ENCODE measurements at places on chromosomes 16 and 17. TPM values are rescaled to one million over a fixed set of nuclear protein-coding genes. Genes with fewer than 3 reads are reported as not detected.

KCNH4 gene
- 1.5 TPM for total RNA-seq

FOXN1 gene
- total RNA-seq: not detected

GAST gene
- not detected for total RNA-seq

PRAC1 gene
- total RNA-seq: not detected

NUBP2 gene
- 85.8 TPM for total RNA-seq

BEAN1 gene
- not detected for total RNA-seq

TMIGD1 gene
- not detected for total RNA-seq

TRIM25 gene
- 73.2 TPM for total RNA-seq

CCL1 gene
- not detected for total RNA-seq

SEC14L5 gene
- 0.26 TPM for total RNA-seq

CHST4 gene
- total RNA-seq: 1.1 TPM

MYH3 gene
- total RNA-seq: 1.6 TPM

RNF43 gene
- 4.7 TPM for total RNA-seq

GRCh38 chr17:1906662-1907101 is 76.9 kb downstream of the RPA1 start:
- 0 out of 2 replicates have a peak, but pooled peaks cover 2% of the 10 kb centered on the region for H3K27me3 ChIP-seq
- H3K27ac ChIP-seq: no peak overlapping the region
- no peaks in the 10 kb centered on the region for H3K4me1 ChIP-seq
- no peak for DNase-seq

- H3K36me3 ChIP-seq: peaks cover 4% of the 10 kb centered on the region
- H3K27ac ChIP-seq: peak overlapping the region; percentile 34
- H3K4me1 ChIP-seq: peaks cover 25% of the 10 kb centered on the region
These were observed 15.2 kb downstream of the PHLPP2 start for GRCh38 chr16:71709229-71709781.

- peaks cover 93% of the 10 kb centered on the region for H3K4me1 ChIP-seq
- H3K27ac ChIP-seq: peak overlapping the region; percentile 95
- H3K36me3 ChIP-seq: no peaks in the 10 kb centered on the region
- peak overlapping the region; percentile 81 for H3K4me3 ChIP-seq
These were observed 2.0 kb downstream of the RARA start for GRCh38 chr17:40310882-40311391.

DNA sequence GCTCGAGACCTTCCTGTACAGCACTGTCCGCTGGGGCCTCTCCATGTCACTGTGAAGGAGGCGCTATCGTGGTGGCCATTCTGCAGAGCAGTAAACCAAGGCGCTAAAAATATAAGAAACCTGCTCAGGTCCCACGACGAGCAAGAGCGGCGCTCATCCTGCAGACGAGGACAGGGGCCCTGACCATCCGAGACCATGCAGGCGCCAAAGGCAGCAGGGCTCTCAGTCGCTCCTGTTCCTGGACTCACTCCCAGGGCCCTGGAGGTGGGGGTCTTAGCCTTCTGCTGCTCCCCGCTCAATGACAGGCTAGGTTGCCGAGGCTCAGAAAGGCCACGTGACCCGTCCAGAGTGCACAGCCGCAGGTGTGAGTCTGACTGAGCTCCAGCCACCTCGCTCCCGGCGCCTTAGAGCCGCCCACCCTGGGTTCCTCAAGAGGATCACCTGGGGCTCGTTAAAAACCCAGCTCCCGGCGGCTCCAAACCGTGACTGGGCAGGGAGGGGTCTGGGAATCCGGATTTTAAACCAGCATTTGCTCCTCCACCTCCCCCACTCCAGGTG is 509 bp upstream of the ATP2C2 start:
- H3K4me1 ChIP-seq: 0 out of 2 replicates have a peak, but pooled peaks cover 4% of the 10 kb centered on the region
- H3K27me3 ChIP-seq: peaks cover 7% of the 10 kb centered on the region
- H3K4me3 ChIP-seq: peak overlapping the region; percentile 24
- H3K36me3 ChIP-seq: peaks cover 2% of the 10 kb centered on the region
- DNase-seq: no peak

DNA sequence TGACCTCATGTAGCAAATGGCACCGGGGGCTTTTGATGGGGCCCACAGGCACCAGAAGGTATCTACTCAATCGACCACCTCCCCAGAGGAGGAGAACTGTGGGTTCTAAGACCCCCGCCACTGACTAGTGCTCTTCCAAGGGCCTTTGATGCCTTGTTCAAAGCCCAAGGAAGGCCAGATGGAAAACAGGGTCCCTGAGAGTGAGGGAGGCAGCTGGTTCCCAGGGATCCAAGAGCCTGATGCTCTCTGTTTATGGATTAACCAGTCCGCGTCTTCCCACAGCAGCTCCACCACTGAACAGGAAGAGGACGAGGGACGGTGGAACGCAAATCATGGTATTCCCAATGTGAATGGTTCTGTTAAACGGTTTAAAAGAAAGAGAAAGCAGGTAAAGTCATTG is 7.6 kb downstream of the PHB1 start:
- H3K27me3 ChIP-seq: no peaks in the 10 kb centered on the region
- H3K27ac ChIP-seq: no peak overlapping the region
- H3K4me1 ChIP-seq: 0 out of 2 replicates have a peak, but pooled peaks cover 4% of the 10 kb centered on the region
- H3K36me3 ChIP-seq: peaks cover 39% of the 10 kb centered on the region

DNA sequence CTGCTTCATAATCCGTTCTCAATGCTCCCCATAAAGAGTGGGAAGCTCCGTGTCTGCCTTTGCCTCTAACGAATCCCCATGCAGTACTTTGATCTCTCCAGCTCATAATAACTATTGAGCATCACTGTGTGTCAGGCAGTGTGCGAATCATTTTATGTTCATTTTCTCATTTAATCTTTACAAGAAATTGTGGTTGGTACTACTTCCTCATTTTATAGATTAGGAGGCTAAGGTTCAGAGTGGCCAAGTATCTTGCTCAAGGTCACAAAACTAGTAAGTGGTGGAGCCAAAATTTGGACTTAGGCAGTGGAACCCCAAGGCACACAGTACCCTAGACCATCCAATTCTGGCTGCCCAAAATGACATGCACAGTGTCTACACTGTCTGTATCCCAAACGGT is 44.8 kb downstream of the ABCC12 start:
- H3K27ac ChIP-seq: no peak overlapping the region
- H3K4me3 ChIP-seq: no peak overlapping the region
- no peak for DNase-seq
- H3K4me1 ChIP-seq: no peaks in the 10 kb centered on the region

- H3K4me1 ChIP-seq: no peaks in the 10 kb centered on the region
- H3K27ac ChIP-seq: no peak overlapping the region
- no peaks in the 10 kb centered on the region for H3K36me3 ChIP-seq
- no peak overlapping the region for H3K4me3 ChIP-seq
- DNase-seq: no peak
These were observed 46.5 kb downstream of the MAP1LC3B start for GRCh38 chr16:87438611-87438985.

DNA sequence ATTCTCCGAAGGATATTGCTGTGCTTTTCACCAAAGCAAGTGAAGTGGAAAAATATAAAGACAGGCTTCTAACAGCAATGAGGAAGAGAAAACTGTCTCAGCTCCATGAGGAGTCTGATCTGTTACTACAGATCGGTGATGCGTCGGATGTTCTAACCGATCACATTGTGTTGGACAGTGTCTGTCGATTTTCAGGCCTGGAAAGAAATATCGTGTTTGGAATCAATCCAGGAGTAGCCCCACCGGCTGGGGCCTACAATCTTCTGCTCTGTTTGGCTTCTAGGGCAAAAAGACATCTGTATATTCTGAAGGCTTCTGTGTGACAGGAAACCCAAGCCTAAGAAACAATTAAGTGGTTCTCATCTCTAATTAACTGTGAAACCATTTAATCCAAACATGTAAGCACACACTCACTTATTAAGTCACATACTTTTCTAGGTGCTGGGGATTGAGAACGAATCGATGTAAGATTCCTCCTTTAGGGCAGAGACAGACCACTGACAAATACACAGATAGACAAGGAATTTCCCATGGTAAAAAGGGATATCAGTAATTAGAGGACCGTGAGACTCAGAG is 22.8 kb downstream of the SLFN5 start:
- H3K4me1 ChIP-seq: no peaks in the 10 kb centered on the region
- no peaks in the 10 kb centered on the region for H3K27me3 ChIP-seq
- H3K27ac ChIP-seq: no peak overlapping the region
- no peaks in the 10 kb centered on the region for H3K36me3 ChIP-seq
- no peak for DNase-seq
- no peak overlapping the region for H3K4me3 ChIP-seq

DNA sequence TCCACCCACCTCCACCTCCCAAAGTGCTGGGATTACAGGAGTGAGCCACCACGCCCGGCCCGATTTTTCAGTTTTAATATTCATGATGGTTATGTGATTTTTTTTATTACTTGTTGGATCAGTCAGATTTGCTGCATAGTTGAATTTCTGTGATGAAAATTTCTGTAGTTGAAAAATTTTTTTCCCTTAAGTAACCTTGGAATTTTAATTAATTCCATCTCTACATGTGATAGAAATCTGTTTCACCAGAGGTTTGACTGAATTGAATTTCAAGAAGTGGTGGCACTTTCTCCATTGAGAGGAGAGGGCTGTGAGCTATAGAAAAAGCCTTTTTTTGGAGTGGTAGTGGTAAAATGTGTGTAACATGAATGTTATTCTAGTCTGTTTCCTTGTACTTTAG is 24.7 kb downstream of the WIPF2 start:
- no peak for DNase-seq
- H3K36me3 ChIP-seq: no peaks in the 10 kb centered on the region
- no peak overlapping the region for H3K27ac ChIP-seq
- no peaks in the 10 kb centered on the region for H3K27me3 ChIP-seq
- H3K4me3 ChIP-seq: no peak overlapping the region

DNA sequence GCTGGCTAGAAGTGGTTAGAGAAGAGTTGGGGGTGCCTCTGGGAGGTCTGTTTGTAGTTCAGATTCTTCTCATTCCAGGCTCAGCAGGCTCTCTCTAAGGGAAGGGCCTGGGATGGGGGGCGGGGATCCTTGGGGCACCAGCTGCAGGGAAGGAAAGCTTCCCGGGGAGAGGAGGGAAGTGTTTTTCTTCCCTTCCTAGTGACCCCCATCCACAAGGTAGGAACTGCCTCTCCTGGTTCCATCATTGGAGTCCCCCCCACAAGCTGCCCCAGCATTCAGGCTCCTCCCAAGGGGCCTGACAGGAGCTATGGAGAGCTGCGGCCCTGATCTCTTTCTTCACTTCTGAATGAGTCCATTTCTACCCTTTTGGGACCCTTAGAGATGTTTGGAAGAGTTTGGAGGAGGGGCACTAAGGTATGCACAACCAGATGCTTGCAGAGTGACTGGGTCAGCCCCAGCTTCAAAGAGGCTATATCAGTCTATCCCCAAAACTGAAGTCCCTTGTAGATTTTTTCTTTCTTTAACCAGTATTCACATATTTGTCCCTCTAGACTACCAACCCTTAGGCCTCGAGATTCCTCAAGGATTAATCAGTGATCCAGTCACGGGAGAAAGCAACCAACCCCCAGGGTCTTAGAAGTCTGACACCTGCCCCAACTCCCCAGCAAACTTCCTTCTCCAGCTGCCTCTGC is 13.9 kb upstream of the FZD2 start:
- no peaks in the 10 kb centered on the region for H3K27me3 ChIP-seq
- peaks cover 41% of the 10 kb centered on the region for H3K4me1 ChIP-seq
- H3K27ac ChIP-seq: peak overlapping the region; percentile 93
- DNase-seq: no peak

GRCh38 chr16:79272141-79272577 is 328.4 kb downstream of the MAF start:
- no peak for DNase-seq
- H3K27me3 ChIP-seq: no peaks in the 10 kb centered on the region
- no peak overlapping the region for H3K4me3 ChIP-seq
- no peak overlapping the region for H3K27ac ChIP-seq

DNA sequence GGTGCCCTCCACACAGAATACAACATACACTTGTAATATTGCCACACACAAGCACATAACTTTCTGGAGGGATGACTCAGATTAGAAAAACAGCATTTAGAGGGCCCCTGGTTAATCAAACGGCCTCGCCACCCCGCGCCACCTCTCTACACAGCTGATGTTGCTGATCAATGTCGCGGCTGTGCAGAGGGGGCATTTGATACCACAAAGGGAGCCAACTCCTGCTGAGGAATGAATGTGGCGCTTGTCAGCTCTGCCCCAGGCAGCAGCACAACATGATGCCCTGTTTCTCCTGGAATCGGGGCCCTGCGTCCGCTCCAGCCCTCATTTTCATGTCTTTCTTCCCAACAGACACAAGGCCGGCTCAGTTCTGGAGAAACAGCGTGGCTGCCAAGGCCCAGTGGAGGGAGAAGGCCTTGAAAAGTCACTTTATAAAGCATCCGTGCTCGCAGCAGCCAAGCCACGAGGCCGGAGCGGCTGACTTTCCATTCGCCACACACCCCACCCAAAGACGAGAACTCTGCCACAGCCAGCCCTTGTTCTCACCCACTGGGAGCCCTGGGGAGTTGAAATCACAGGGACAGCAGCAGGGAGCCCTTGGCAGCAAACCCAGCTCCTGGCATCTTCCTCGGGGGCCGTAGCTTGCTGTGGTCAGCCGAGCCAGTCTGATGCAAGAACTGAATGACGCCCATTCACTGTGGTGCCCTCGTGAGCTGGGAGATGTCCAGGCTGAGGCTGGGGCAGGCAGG is 65.6 kb downstream of the XYLT1 start:
- no peak overlapping the region for H3K27ac ChIP-seq
- no peaks in the 10 kb centered on the region for H3K4me1 ChIP-seq
- H3K4me3 ChIP-seq: no peak overlapping the region
- no peaks in the 10 kb centered on the region for H3K27me3 ChIP-seq
- DNase-seq: no peak

DNA sequence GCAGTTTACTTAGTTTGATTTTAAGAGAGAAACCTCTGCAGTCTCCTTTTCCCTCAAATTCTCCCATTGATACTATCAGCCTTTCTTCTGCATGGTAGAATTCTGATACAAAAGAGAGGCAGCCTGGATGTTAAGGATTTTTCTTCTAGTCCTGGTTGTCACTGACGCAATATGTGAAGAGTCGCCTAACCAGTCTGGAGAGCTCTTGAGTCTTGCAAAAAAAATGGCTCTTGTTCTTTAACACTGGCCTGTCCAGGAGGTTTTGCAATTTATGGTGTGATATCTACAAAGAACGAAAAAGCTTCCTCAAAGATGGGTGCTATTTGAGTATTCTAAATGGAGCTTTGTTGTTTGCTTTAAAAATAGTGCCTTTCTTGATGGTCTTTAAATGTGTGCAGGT is 28.9 kb downstream of the COX10 start:
- no peaks in the 10 kb centered on the region for H3K36me3 ChIP-seq
- no peak for DNase-seq
- no peak overlapping the region for H3K27ac ChIP-seq
- H3K4me3 ChIP-seq: no peak overlapping the region
